ENCODE measurements at places on chromosomes 16 and 17.

DNA sequence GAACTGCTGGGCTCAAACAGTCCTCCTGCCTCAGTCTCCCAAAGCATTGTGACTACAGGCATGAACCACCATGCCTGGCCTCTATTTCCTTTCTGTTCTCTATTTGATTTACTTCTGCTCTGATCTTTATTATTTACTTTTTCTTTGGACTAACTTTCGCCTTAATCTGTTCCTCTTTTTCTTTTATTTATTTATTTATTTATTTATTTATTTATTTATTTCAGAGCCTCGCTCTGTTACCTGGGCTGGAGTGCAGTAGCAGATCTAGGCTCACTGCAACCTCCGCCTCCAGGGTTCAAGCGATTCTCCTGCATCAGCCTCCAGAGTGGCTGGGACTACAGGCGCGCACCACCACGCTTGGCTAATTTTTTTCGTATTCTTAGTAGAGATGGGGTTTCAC lies 1158.3 kb upstream of the GOT2 start:
- no peak for DNase-seq

- no peak for DNase-seq
Measured at GRCh38 chr17:4147751-4148310, 4.8 kb downstream of the CYB5D2 start.

- DNase-seq, result no peak
Measured at GRCh38 chr16:29665294-29666077, 2.4 kb downstream of the SPN start.

DNA sequence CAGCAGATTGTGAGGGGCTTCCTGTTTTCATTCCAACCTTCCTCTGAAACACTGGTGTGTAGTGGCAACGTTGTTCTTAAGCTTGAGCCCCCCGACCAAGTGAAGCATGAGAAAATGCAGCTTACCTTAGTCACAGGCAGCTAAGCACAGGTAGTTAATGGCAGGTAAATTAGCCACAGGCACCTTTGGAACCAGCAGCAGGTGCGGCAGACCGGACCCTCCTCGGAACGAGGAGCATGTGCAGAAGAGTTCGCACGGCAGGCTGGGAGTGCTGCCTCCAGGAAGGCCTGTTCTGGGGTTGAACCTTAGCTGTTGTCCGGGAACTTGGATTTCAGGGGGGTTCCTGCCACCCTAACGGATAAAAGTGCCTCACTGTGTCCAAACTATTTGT lies 7.2 kb upstream of the IRF8 start:
- DNase-seq, result no peak

DNA sequence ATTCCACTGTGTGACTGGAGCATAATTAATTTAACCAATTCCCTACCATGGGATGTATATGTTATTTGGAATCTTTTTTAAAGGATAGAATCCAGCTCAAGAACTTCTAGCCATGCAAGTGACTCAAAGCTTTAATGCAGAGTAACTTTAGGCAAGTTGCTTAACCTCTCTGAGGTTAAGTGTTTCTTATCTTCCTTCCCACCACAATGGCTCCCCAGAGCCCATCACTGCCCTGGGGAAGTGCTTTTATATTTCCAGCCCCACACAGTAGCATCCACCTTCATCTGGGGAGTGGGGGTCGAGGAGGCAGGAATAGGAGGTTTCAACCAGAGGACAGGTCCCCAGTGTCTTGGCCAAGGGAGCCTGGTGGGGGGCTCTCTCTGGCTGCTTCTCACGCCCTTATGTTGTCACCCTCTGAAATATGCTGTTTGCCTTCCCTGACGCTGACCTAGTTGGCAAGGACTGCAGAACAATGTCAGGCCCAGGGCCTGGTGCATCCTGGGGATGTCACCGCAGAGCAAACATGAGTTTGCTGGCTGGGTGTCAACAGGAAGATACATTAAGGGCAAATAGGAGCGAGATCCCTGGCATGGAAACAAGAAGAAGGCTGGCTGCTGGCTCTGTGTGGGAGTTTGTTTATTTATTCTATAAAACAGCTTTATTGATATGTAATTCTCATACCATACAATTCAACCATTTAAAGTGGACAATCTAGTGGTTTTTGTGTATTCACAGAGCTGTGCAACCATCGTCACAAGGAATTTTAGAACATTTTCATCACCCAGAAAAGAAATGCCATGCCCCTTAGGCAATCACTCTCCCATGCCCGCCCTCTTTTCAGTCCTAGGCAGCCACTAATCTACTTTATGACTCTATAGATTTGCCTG lies 46.6 kb upstream of the WSB1 start:
- DNase-seq, result no peak

All from retina (tissue), 1 donor.